ENCODE measurements at places on chromosomes 11 and 22. TPM values are rescaled to one million over a fixed set of nuclear protein-coding genes. Genes with fewer than 3 reads are reported as not detected.

SEZ6L gene
- 0.92 TPM for total RNA-seq

OR4A16 gene
- not detected for total RNA-seq

FDXACB1 gene
- 3.7 TPM for total RNA-seq

CHRM1 gene
- total RNA-seq: 0.10 TPM

HORMAD2 gene
- total RNA-seq: not detected

CABP7 gene
- total RNA-seq: 0.21 TPM

LRRC4C gene
- 4.7 TPM for total RNA-seq

Measured in tongue (tissue), 3 donors.